Activated naive CD4-positive, alpha-beta T cell treated with Interleukin-2 at 50 U/mL for 16 hours (primary cell): ENCODE measurements at places on chromosomes 3 and 15.
A peak's percentile ranks its signal among the peaks of the same experiment; 100 is the strongest.

- DNase-seq: peak; percentile 95
These were observed at the start of gene TNIK for GRCh38 chr3:171459942-171460724. Gene TNIK, minus strand, starts transcription at chr3:171460405. Its CDS starts 342 bp downstream, at chr3:171460063.

DNA sequence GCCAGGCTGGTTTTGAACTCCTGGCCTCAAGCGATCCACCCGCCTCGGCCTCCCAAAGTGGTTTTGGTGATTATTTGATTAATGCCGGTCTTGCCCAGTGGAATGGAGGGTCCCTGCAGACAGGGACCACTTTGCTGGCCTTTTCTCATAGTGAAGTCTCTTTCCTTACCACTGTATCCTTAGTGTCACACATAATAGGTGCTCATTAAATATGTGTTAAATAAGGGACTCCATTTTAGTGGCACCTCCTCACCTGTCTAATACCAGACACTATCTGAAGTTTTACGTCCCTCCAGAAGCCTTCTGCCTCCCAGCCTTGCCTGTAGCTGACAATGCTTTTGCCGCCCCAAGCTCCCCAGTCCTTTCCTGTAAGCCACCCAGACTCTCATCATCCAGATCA is 91.3 kb downstream of the AAGAB start:
- DNase-seq: no peak

- no peak for DNase-seq
These were observed 10.3 kb upstream of the MCF2L2 start for GRCh38 chr3:183438735-183439134.

GRCh38 chr15:42650208-42651066 is 75.0 kb downstream of the STARD9 start:
- DNase-seq: peak; percentile 47

DNA sequence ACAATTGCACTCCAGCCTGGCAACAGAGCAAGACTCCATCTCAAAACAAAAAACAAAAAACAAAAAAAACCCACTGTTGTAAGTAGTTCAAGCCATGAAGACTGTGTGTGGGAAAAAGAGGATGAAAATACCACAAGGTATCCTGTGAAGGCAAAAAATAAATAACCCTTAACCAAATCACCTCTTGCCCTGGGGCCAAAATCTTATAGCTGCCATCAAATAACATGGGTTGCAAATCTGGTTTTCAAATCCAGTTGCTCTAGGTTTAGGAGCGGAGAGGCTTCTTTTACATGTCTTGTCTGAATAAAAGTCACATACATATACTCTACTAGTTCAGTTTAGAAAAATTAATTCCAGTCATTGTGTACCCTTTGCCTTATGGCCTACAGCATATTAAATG is 87.0 kb upstream of the STT3B start:
- no peak for DNase-seq
